Activated CD8-positive, alpha-beta memory T cell treated with anti-CD3 and anti-CD28 coated beads, Interleukin-2, amount 50 U/mL, for 48 hours (primary cell): ENCODE measurements at places on chromosomes 7 and 10.

DNA sequence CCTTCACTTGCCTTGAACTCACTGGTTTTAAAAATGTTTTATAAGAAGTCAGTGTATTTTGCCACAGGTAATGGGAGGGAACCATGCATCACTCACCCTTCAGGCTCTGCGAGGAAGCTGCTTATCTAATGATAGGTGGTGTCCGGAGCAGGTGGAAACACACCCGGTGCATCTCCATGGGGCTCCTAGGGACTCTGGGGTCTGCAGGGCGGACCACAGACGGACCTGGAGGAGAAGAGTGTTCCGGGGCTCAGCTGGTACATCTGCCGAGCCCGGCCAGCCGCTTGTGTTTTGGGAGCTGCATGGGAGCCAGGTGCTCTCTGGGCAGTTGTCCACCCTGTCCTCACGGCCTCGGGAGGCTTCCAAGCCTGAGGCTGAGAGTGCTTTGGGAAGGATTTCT, 7.3 kb downstream of the LRRC27 start:
- DNase-seq, result no peak

DNA sequence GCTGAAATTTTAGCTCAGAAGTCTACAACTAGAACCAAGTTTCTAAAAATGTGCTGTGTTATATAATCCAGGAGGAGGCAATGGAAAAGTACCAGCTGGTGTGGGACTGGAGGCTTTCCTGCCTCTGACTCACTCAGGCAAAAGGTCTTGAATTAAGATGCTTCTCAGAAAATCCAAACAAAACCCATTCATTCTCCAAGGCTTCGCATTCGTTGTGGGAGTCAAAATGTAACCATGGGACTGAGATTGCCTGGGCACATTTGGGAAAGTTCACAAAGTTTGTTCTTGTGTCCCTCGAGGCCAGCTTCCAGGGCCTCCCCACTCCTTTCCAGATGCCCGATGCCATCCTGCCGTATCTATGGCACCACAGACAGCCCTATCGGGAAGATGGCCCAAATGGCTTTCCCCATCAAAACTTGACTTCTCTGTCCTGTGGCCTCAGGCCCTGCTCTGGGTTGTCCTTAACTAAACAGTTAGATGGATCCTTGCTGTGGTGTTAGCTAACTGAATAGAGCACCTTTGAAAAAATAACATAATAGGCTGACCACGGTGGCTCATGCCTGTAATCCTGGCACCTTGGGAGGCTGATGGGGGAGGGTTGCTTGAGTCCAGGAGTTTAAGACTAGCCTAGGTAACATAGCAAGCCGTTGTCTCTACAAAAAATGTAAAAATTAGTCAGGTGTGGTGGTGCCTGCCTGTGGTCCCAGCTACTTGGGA, 180.5 kb downstream of the PFKFB3 start:
- no peak for DNase-seq

DNA sequence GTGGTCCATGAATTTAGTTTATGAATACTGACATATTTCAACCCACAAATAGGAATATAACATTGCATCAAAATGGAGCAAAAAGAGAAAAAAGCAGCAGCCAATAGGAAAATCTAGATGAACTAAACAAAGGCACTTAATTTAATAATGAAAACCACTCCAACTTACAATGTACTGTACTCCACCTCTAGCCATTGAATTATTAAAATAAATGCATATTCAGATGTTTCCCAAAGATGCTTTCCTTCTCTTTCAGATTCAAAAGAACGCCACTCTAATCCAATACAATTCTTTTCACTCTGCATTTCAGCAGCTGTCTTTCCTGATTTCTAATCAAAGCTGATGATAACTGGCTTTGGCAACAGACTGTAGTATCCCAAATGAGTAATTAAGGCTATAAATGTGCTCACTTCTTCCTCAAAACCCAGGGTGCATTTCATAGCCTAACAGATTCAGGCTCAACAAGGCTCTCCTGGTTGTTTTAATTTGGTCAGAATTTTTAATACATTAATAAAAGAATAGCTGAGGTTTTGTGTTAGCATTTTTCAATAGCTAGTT, 577.1 kb downstream of the PARD3 start:
- no peak for DNase-seq

DNA sequence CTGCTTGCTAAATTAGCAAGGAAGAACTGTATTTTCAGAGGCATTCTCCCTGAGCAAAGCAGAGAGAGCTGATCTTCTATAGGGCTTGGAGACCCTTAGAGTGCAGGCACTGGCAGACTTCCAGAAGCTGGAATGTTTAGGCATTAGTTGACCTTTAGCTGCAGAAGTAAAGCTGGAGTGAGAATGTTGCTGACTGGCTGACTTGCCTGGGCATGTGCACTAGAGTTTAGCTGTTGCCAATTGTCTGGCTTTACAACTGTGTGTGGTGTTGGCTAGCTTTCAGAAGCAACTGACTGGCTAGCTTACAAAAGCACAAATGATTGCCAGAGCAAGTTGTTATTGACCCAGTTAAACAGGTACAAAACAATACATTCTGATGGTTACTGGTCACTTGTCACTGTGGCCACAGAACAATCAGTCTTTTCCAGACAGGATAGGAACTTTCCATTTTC, 25.1 kb downstream of the FAM13C start:
- DNase-seq, result no peak

DNA sequence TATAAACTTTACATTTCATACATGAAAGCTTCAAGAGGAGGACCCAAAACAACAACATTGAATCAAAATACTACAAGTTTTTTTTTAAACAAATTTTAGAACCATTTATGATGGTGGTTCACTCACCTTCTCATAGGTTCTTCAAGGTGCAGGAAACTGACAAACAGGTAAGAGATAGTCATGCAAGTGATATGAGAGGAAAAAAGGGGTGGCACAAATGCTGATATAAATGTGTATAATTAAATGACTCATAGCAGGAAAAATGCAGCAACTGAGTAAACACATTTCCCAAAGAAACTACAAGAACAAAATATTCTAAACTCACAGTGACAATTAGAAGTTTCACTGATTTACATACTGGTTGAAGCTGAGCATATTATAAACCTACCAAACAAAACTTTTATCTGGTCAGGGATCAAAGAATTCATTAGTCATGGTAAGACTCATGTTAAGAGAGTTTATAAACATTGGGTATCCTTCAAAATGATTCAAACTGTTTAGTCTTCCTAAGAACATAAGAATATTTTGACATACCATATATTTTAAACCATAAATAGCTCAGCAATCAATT, 14.1 kb downstream of the ZWINT start:
- no peak for DNase-seq

GRCh38 chr7:108076156-108076555, 54.0 kb downstream of the LAMB4 start:
- DNase-seq, result no peak

DNA sequence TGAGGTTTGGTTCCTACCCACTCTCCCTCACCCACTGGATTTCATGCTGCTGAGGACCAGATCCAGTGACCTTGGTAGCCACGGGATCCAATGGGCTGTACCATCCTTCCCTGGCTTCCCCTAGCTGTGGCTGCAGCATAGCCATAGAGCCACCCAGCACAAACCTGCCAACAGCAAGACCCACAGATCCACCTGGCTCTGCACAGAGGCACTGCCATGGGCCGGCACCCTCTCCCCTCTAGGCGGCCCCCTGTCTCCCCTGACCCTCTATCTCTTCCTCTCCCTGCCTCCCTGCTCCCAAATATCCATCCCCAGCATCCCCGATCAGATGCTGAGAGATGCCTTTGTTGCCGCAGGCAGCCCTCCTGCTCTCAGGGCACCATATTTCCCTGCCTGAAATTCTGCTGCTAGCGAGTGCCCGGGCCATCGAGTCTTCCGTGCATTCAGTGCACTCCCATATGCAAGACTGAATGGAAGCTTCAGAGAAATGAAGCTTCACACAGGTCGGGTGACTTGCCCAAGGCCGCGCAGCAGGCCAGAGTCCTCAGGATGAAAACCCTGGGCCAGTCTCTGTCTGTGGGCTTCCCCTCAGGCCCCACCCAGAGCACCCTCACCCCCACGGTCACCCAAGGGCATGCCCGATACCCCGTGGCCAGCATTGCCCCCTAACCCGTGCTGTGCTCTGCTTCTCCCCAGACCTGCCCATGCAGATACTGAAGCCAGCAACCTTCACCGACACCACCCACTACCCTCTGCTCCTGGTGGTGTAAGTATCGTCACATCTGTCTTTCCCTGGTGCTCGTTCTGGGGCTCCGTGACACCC, 130.8 kb downstream of the PAXIP1 start:
- no peak for DNase-seq

DNA sequence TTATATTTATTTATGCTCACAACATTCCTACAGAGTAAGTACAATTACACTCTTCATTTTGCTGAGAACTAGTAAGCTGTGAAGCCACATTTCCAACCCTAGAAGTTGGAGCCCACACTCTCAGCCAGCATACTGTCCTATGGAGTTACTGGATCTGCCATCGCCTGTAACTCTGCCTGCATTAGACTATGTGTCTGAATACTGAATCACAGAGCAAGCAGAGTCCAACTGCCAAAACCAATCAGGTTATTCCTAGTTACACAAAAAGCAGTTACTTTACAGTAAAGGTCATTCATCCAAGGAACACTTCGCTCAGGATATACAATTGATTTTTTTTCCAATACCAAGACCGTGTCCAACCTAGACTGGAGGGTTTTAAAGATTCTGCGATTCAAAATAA, 21.5 kb downstream of the CTAGE6 start:
- no peak for DNase-seq

DNA sequence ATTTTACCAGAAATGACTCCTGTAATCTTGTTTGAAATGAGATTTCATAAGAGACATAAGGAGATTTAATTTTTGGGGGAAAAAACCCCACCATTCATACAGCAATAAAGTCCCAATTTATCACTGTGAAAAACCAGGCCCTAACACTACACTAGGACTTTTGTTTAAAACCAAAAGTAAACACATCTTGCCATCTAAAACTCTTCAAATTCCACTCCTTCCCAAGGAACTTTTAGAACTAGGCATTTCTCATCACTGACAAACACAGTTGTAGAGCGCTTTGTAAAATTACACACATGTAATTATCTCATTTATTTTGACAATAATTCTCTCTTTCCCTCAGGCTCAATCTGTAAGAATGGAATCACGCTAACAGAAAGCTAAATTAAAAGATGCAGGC, 128.1 kb upstream of the C1QL3 start:
- no peak for DNase-seq

GRCh38 chr7:18179093-18179492, 151.4 kb upstream of the PRPS1L1 start:
- DNase-seq, result no peak

DNA sequence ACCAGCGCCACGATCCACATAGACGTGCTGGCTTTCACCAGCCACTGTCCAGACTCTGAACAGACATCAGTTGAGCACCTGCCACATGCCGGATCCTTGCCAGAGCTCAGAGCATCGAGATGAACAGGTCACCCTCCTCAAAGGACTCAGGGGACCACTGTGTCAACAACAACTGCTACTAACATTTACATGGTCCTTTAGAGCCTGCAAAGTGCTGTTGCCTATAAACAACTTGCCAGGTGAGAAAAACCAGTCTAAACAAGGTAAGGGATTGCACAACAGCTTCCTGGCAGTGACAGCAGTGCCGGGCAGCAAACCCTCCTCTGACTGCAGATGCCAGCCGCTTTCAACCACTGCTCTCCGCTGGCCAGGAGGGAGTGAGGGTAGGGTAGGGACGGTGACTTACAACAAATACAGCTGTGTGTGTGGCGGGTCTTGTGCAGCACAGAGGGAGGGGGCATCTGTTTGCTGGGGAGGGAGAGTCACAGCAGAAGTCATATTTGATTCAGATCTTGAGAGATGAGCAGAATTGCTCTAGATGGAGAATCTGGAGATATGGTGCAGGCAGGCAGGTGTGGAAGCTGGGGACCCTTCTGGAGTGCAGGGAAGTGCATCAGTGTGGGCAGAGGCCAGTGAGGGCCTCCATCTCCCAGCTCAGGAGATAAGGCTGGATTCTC, 32.8 kb upstream of the RHEB start:
- no peak for DNase-seq

GRCh38 chr7:45683556-45684148, 109.5 kb downstream of the ADCY1 start:
- no peak for DNase-seq

DNA sequence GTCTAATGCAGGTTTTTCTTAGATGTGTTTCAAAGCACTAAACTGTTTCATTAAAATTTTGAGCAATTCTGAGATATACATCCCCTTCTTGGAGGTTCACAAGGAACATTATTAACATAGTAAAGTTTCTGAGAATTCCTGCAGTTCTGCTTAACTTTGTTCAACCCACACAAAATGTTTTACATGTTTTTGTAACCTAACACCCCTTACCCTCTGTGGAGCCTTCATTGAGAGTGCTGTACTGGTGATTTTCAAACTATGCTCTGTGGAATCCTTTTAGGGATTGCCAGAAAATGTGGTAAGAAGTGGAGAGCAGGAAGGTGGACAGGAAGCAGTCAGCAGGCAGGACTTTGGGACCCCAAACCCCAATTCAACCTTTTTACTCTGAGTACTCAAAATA, 53.6 kb upstream of the ABCB5 start:
- no peak for DNase-seq

- no peak for DNase-seq
Observed at GRCh38 chr7:94409200-94409948, 14.7 kb downstream of the COL1A2 start.

- no peak for DNase-seq
Observed at GRCh38 chr10:29540016-29540415, 94.8 kb downstream of the SVIL start.

DNA sequence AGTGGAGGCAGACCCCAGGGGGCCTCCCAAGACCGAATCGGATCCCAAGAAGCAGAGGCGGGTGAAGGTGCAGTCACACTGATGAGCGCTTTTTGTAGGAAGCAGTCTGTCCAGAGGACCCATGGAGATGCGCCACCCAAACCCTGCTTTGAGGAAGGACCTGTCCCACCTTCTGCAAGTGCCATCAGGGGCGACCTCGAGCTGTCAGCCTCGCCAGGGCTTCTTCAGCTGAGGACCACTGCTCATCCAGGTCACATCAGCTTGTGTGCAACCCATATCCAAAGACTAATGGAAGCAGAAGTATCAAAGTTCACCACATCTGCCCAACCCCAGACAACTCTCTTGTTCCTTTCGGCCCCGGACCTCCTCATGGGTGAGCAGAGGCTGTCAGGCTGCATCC, 61.5 kb downstream of the KCNH2 start:
- peak; percentile 35 for DNase-seq

GRCh38 chr7:133691727-133692610, 435.2 kb upstream of the LRGUK start:
- DNase-seq, result no peak
